AG08395 (cell line): ENCODE measurements at places on chromosomes 3 and 15.

GRCh38 chr3:183306798-183307671 is 54.0 kb downstream of the B3GNT5 start:
- peak; percentile 25 for DNase-seq

- no peak for DNase-seq
Measured at GRCh38 chr3:108011616-108012015, 79.2 kb downstream of the CD47 start.

- no peak for DNase-seq
Measured at GRCh38 chr3:98903099-98903498, 1.6 kb upstream of the DCBLD2 start.

DNA sequence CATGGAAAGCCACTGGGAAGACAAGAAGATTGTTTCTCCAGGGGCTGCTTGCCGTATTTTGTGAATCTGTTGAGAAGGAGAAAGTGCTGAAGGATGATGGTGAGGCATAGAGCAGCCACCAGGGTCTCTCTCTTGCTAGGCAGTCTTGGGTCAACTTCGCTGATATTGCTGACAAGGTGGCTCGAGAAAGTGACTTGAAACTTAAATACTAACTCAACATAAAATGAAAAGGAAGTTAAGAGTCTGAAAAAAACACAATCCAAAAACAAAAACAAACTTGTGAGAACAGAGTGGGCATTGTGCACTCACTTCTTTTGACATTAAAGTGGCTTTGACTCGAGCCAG is 90.1 kb downstream of the CHST2 start:
- no peak for DNase-seq

GRCh38 chr15:38440353-38441129 is 13.4 kb upstream of the FAM98B start:
- DNase-seq: peak; percentile 62

DNA sequence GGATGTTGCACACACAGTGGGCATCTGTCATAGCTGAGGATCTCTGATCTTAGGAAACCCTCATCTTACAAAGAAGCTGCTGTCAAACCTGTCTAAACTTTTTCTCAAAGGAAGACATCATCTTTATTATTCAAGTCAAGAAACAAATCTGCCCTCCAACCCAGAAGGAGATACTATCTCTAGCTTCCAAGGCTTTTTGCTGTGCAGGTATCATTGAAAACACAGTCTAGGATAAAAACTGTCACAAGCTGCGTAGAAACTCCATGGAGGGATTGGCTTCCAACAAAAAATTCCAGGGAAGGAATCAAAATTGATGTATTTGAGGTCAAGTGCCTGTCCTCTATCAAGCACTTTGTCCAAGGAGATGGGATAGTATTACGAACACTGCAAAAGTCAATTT is 89.1 kb downstream of the GOLIM4 start:
- DNase-seq: no peak

DNA sequence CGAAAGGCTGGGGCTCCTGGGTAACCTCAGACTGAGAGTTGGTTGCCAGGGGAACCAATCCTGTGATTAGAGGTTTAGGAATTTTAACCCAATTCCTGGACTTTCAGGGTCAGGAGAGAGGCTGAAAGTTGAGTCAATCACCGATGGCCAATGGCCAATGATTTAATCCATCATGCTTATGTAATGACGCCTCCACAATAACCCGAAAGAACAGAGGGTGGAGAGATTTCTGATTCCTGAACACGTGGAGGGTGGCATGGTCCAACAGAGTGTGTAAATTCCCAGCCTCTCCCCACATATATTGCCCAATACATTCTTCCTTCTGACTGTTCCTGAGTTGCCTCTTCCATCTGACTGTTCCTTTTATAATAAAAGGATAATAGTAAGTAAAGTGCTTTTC is 137.2 kb upstream of the CBLB start:
- peak; percentile 53 for DNase-seq

GRCh38 chr15:81285461-81285860 is 38.5 kb downstream of the STARD5 start:
- no peak for DNase-seq

- DNase-seq: no peak
Measured at GRCh38 chr3:71778353-71778752, 6.6 kb downstream of the PROK2 start.
